ENCODE measurements at places on chromosomes 2 and 18.

DNA sequence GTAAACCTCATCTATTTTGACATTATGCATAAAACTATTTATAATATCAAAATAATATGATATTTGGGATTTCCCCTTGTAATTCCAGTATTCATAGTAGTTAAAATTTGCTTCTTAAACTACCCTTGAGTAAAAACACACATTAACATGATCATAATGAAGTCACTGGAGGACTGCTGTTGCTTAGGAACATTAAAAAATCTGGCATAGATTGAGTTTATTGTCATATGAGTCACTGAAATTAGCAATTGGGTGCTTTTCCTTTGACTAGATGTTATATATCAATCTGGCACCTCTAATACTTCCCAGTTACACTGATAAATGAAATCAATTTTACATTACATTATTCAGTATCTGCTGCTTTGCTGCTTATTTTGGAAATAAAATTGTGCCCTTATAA is 57.0 kb upstream of the ZC3H15 start:
- no peak for DNase-seq

DNA sequence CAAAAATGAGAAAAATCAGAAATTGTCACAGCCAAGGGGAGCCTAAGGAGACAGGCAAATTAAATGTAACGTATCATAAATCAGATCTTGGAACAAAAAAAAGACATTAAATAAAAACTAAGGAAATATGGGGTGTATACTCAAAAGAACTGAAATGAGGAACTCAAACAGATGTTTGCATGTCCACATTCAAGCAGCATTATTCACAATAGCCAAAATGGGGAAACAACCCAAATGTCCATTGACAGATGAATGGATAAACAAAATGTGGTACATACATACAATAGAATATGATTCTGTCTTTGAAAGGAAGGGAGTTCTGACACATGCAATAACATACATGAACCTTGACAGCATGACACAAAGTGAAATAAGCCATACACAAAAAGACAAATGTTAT is 155.8 kb upstream of the KLF7 start:
- no peak for DNase-seq

- peak; percentile 82 for DNase-seq
These were observed 53.4 kb downstream of the LIMS1 start for GRCh38 chr2:108587621-108588020.

- DNase-seq = no peak
These were observed 138.9 kb downstream of the LTBP1 start for GRCh38 chr2:33085646-33086045.

DNA sequence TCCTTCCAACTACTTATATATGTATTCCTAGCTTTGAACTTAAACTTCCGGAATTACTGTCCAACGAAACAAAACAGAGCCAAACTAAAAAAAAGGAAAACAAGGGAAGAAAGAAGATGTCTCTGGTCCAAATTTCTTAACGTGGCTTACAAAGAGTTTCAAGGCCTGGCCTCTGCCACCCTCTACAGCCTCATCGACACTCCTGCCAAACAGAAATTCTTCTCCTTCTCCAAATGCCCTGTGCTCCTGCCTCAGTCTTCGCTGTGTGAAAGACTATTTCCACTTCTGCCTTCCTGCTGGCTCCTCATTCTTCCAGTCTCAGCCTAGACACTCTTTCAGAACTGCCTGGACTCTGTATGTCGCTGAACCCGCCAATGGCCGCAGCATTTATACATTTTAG is 249.2 kb downstream of the TXNL1 start:
- no peak for DNase-seq

DNA sequence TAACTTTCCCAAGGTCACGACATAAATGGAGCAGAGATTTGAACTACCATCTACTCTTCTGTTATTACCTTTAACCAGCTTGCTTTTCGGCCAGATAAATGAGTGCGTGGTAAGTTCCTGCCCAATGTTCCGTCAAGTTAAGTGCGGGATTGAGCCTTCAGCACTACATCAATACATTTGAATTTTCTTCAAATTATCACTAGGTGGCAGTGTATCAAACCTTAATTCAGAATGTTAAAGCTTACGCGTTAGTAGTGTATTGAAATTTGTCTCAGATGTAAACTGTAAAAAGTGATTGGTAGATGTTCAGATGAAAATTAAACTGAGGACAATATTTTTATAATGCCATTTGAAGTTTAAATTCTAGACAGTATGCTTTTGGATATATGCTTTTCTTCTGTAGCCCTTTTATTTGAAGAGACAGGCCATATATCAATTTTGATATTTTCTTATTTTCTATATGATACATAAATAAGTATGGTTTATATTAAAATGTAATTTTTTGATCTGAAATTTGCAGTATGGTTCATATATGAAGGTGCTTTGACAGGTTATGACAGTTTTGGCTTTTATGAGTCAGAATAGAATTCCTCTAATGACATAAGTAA is 681.3 kb downstream of the ADCYAP1 start:
- DNase-seq = peak; percentile 62

DNA sequence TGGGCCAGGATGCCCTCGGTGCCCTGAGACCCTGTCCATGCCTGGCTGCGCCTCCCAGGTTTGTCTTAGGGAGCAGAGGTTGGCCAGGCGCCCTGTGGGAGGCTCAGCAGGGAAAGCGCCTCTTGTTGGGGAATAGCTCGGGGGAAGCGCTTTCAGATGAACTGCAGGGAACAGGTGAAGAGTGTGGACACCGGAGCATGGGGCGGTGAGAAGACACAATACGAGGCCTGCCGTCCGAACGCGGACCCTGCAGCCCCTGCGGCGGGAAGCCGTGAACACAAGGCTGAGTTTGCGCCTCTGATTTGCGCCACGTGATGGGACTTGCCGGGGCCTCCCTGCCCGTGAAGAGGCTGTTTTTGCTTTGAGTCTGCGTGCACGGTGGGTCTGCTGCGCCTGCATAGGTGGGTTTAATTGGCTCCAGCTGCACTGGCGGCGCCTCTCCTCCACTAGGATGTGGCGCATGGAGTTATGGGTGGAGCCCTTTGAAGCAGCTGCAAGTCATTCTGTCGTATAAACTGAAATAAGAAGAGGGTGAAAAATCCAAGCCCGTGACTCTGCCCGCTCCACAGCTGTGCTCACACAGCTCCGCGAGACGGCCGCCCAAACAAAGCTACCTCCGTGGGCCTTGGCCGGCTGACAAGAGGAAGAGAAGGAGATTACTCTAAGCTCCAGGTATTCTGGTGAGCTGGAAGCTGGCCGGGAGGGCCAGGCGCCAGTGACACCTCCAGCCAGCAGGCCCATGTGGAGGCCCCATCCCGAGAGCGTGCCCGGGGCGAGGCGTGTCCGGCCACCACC is 103.5 kb upstream of the CTDP1 start:
- DNase-seq = peak; percentile 63

DNA sequence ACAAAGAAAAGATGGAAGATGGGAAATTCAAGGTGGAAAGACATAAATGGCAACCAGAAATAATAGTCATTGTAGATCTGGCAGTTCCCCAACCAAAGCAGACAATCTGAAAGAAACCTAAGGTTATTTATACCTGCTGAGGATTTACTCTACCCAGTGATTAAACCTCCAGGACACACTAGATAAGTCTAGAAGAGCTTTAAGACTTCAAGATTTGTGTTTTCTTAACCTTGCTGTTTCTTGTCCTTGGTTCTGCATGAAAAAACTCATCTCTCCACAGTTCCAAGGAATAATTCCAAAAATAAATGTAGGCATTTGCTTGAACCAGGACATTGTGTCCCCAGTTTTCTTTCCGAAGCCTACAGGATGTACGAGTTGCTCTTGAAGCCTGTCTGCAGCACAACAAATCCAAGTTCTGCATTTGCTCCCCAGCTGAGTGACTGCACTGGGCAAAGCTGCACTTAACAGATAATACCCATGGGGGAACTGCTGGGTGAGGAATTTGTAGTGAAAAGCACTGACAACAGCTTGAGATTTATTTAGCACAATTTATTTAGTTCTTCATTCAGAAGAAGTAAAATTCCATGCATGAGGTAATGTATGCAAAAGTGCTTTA is 19.8 kb downstream of the DTNA start:
- DNase-seq = no peak

DNA sequence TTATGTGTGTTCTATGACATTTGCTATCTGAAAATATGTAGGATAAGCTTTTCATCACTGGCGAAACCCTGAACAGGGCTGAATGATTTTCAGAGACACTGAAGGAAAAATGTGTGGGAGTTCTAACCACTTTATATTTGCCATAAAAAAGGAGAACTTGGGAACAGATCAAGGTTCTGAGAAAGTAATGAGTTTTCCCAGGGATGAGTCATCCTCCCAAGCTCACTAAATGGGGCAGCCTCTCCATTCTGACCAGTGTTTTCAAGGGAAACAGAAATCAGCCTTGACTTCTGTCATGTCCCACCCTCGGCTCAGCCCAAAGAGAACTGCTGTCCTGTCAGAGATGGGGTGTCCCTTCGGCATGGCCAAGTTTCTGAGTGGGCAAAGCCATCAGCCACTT is 2109.8 kb upstream of the CELF4 start:
- DNase-seq = peak; percentile 82

GRCh38 chr2:28430788-28431418 is 38.2 kb downstream of the FOSL2 start:
- no peak for DNase-seq

DNA sequence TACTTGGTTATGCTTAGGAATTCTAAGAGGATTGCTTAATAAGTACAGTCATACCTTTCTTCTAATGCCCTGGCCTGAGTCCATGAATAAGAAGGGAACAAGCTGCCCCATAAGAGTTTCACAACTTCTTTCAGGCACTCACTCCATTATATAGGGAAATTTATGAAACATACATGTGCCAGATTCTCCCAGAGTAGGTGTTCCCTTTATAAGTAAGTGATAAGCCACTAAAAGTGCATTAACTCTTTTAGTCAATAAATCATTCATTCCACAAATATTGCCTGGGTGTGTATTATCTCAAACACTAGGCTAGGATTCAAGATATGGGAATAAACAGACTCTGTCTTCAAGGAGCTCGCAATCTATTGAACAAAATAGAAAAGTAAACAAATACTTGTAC is 84.5 kb upstream of the RBBP8 start:
- DNase-seq = peak; percentile 93

DNA sequence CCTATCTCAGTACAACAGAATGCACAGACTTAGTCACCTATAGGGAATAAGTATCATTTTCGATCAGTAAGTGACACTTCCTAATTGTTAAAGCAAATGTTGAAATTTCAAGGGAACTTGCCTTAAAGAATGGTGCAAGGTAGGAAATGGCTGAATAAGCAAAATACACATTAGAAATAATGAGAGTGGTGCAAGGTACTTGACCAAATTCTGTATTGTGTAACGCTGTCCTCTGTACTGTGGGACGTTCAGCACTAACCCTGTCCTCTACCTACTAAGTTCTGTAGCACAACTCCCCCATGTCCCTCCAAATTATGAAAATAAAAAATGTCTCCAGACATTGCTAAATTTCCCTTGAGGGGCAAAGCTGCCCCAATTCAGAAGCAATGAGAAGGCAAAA is 19.4 kb downstream of the MMADHC start:
- DNase-seq = no peak

- no peak for DNase-seq
These were observed 13.7 kb downstream of the RUFY4 start for GRCh38 chr2:218082586-218083351.

GRCh38 chr2:189306525-189306924 is 127.0 kb upstream of the COL5A2 start:
- DNase-seq = no peak

- DNase-seq = peak; percentile 0
These were observed 183.4 kb upstream of the CDH7 start for GRCh38 chr18:65567372-65567771.

- DNase-seq = no peak
These were observed 438.1 kb upstream of the FAM98A start for GRCh38 chr2:34037157-34037556.

DNA sequence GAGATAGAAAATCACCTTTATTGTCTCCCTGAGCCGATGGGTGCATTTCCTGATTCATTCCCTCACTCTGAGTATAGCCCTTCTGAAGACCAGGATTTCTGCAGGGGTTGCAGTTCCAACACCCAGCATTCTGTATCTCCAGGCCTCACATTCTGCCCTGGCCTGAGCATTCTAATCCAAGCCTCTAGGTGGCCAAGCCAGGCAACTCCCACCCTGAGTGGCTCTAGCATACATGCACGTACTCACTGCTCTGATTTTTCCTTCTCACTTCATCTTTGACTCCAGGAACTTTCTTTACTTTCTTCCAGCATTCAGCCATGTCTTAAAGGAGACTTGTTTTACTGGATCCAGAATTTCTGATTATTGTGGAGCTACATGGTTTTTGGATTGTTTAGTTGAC is 100.7 kb upstream of the STK39 start:
- peak; percentile 54 for DNase-seq

- DNase-seq = no peak
These were observed 12.0 kb downstream of the MEMO1 start for GRCh38 chr2:31998731-31999383.

- DNase-seq = peak; percentile 37
These were observed 17.2 kb downstream of the EPHA4 start for GRCh38 chr2:221554769-221555493.

GRCh38 chr2:5673145-5674025 is 18.8 kb upstream of the SOX11 start:
- DNase-seq = no peak

DNA sequence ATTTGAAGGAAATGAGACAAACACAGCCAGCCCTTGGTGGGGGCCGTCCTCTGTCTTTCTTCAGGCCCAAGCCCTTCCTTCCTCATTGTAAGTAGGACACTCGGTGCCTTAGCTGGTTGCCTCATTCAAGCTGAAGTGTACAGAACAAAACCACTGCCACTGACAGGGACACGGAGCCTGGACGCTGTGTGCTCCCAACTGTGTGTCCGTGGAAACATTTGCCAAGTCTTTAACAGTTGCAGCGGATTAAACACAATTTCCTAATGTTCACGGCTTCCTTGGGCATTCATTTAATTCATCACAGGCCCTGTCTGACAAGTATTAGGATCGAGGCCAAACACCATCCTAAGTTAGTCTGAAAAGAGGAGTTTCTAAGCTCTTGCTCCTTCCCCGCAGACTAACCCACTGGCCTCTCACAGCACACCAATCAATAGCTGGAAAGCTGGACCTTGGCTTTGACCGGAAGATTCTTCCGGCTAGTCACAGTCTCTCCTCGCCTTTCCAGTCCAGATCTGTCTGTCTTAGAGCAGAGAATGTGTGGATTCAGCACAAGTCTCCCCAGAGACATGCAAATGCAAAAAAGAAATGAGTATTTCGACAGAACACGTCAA is 68.7 kb upstream of the ACSL3 start:
- peak; percentile 45 for DNase-seq

DNA sequence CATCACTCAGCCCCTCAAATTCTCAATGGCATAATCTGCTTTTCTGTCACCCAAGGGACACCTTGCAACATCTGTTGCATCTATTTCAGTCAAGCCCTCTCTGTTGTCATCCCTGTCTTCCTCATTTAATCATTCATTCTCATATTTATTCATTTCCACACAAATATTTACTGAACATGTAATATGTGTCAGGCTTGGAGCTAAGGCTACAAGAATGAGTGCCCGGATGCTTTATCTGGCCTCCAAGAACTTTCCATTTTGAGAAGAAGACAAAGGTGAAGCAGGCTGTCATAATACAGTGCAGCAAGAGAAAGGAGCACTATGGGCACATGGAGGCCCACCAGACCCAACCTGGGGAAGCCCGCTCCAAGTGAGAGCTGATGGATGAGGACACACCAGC is 15.6 kb downstream of the IL18RAP start:
- no peak for DNase-seq

- peak; percentile 10 for DNase-seq
These were observed 858 bp downstream of the POLR1B start for GRCh38 chr2:112542984-112543661.
